ENCODE measurements at places on chromosomes 7 and 10.

DNA sequence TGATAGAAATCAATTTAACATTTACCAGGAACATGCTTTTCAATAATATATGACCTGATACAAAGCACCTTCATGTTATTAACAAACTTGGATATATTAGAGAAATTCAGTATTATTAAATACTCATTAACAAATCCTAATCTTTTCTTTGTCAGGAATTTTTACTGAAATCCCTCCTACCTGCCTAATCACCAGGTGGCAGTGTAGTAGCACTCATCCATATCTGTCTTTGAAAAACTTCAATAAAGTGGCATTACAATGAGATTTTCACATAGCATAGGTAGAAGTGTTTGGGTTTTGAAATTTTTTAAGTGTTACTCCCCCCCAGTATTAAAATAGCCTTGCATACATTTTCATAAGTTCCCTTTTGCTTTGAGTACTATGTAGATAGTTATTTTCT is 1246.6 kb upstream of the LRRN3 start:
- DNase-seq, result no peak

- no peak for DNase-seq
Observed at GRCh38 chr10:75464478-75465449, 33.3 kb downstream of the LRMDA start.

DNA sequence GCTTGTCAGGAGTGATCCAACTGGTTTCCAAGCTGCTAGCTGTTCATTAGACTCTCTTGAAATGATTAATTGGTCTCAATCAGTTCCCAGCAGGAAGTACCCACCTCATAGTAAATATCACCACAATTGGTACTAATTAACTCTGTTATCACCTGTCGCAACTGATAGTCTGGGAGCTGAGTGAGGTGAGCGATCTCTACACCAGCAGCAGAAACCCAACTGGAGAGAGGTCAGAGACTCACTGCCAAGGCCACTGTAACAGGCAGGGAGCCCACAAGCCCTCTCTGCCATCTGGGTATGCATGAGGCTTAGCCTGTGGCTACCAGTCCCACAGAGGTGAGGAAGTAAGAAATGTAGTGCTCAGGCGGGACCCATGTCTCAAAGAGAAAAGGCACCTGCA is 245.5 kb downstream of the DYNC1I1 start:
- no peak for DNase-seq

DNA sequence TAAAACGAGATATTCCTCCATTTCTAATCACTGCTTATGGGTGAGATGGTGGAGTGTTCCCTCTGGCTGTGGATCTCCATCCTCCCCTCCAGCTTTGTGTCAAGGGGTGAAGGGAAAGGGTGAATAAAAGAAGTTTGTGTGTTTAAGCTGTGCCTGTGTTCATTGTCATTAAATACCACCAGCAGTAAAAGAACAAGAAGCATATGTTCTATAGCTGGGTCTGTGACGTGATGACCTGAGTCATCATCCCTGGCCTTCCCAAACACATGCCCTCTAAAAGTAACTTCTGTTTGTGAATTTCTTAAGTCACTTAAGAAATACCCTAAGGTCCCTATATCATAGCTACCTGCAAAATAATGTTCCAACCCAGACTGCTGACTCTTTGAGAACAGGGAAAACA is 104.9 kb downstream of the PPP1R17 start:
- no peak for DNase-seq

GRCh38 chr10:50807851-50808776 is 68.4 kb downstream of the ASAH2B start:
- no peak for DNase-seq

DNA sequence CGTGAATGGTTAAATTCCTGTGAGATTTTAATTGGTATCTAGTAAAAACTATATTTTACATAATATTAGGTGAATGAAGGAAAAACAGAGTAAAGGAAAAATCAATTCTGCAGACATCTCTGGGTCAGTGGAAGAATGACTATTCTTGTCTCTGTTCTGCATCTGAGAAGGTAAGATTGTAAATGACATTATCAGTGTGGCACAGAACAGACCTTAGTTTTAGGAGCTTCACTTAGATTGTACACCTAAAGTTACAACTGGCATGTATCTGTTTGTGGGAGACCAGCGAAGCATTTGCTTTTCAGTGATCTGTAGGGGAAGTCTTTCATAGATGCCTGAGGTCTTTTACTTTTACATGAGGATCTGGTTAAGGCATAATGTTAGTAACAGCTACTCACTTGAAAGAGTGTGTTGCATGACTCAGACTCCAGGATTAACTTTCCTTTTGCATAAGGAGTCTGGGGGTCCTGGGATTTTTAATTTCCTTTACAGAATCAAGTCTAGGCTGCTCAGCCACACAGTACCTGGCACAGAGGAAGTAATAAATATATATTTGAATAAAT is 56.2 kb downstream of the JMJD1C start:
- DNase-seq, result no peak

All from stimulated activated naive CD8-positive, alpha-beta T cell treated with anti-CD3 and anti-CD28 coated beads, Interleukin-15, amount 100 ng/mL, for 72 hours (primary cell).